Activated T-helper 1 cell treated with anti-CD3 and anti-CD28 coated beads, Interleukin-2, amount 50 U/mL, for 16 hours (primary cell): ENCODE measurements at places on chromosomes 11 and 22.

DNA sequence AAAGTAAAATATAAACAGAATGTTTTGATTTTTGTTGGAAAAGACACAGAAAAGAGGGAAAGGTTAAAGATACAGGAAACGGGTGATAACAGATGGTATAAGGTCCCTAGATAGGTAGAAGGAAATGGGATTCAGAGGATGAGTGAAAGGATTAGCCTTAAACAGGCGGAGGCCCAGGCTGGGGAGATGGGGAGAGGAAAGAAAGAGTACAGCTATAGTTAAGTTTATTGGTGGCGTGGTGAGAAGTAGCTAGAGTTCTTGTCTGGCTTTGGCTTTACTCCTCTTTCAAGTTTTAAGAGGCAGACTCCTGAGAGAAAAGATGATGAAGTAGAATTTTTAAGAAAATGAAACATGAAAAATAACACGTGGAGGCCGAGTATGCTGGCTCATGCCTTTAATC lies 13.7 kb downstream of the ZBTB44 start:
- no peak for DNase-seq

DNA sequence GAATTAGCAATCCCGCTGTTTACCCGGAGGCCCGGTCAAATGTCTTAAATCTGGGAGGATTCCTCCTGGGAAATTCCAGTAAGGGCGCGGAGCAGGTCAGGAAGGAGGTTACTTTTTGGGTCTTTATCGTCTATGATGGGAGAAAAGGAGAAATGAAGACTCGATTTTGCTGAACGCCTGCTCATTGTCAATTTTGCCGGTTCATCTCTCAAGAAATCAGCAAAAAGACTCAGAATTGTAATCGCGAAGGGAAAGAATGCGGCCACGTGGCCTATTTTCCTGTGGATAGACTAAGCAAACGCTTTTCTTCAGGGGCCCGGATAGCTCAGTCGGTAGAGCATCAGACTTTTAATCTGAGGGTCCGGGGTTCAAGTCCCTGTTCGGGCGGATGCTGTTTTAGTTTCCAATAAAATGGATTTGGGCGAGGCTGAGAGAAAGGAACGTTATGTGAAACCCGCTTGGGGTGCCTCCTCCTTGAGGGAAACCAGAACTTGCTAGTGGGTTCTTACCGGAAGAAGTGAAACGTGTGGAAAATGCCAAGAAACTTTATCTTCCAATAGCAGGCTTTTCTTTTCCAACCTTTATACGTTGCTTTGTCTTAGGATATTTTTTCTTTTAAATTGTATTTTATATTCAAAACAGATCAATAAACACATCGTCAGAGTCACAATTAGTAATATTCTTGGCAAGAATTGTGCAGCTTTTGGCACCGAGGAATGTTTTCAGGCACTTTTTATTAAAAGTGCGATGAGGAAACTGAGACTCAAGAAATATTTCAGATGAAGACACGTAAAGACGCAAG lies 45.0 kb downstream of the OR4D9 start:
- peak; percentile 39 for DNase-seq

DNA sequence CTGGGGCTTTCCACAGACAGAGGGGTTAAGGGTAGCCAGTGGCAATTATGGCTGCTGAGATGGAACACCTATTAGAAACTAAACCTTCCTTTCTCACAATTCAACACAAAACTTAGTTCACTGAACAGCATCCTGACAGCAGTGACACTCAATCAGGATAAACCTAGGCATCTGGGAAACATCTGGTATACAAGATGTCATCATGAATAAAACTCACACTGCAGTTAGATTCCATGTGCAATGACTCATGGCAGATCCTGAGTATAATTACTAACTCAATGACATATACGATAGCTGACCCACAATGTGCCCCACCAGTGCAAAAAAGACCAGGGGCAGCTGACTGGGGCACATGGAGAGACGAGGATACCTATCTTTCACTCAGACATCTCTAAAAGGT lies 17.7 kb downstream of the RBFOX2 start:
- DNase-seq: no peak

- no peak for DNase-seq
These were observed 74.1 kb downstream of the PHF21B start for GRCh38 chr22:44935724-44936123.

DNA sequence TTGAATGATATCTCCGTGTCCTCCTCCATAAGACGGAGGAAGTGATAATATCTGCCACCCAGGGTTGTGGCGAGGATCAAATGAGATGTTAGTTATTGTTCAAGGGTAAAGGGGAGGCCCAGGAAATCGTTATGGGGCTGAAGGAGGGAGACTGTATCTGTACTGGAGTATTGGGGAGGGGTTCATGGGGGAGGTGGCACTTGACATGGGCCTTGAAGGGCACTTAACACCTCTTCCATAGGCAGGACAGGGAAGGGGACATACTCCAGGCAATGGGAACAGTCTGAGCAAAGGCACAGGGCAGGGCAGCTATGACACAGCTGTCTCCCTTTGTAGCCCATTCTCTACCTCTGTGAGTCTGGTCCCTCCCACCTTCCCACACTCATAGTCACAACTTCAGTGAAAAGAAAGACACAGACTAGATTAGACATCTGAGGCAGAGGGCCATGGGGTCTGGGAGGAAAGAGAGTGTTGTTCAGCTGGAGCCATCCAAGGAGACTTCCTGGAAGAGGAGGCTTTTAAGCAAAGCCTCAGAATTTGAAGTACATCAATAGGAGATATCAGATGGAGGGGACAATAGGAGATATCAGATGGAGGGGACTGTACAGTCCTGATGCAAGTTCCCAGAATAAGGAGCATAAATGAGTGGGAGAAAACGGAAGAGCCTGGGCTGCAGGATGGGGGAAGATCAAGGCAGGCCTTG lies 15.8 kb upstream of the DGKZ start:
- no peak for DNase-seq

DNA sequence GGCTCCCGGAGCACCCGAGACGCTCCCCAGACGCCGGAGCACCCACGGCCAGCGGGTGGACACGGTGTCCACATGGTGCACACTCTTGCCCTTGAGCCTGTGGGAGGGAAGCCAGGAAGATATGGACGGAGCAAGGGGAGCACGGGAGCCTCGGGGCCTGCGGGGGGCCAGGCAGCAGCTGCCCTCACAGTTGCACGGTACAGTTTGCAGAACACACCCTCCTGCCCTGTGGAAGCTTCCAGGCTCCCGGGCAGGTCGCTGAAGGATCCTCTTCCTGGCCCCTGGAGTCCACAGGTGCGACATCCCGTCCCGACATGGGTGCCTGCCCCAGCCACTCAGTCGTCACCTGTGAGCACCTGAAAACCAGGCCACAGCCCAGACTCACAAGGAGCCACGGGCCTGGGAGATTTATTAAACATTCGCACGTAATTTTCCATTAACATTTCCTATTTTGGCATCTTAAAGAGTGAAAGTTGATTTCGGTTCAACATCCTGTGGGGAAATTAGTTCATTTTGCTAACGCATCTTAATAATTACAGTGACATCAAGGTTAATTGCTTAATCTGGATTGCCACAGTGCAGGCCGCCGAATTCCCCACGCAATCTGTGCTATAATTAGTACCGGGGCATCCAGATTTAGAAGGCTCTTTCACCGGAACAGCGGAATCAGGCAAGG lies 253.3 kb downstream of the BRD1 start:
- no peak for DNase-seq

DNA sequence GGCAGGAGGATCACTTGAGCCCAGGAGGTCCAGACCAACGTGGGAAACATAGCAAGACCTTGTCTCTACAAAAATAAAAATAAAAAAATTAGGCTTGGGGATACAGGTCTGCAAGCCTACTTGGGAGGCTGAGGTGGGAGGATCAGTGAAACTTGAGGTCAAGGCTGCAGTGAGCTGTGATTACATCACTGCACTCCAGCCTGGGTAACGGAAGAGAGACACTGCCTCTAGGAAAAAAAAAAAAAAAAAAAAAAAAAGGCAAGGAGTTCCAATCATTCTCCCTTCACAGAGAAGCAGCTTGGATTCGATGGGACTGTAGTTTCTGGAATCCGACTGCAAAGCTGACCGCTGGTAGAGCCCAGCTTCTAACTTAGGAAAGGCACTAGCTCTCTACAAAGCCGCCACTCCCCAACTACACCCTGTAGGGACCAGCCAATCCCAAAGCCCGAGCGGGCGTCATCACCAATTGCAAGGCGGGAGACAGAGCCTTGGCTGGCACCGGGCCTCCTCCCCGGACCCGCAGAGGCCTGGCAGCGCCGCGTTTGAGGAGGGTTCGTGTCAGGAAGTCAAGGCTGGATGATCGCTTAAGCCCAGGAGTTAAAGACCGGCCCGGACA lies 716 bp upstream of the DDB2 start:
- peak; percentile 64 for DNase-seq

- DNase-seq: no peak
These were observed 358.3 kb upstream of the CTSC start for GRCh38 chr11:88695689-88696414.

DNA sequence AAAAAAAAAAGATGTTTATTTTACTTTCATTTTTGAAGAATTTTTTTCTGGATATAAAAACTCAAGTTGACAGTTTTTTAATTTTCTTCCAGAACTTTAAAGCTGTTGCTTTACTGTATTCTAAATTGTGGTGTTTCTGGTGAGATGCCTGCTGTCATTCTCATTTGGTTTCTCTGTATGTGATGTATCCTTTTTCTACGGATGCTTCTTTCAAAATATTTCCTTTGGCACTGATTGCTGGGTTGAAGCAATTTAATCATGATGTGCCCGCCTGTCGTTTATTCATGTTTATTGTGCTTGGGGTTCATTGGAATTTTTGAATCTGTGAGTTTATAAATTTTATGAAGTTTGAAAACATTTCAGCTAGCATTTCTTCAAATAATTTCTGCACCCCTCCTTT lies 29.4 kb upstream of the CTSD start:
- DNase-seq: no peak

GRCh38 chr11:117327567-117328374 lies at the start of gene CEP164:
Gene CEP164 (plus strand): TSS chr11:117327854. CDS start chr11:117338587, 10,733 bp downstream.
- DNase-seq: peak; percentile 87

DNA sequence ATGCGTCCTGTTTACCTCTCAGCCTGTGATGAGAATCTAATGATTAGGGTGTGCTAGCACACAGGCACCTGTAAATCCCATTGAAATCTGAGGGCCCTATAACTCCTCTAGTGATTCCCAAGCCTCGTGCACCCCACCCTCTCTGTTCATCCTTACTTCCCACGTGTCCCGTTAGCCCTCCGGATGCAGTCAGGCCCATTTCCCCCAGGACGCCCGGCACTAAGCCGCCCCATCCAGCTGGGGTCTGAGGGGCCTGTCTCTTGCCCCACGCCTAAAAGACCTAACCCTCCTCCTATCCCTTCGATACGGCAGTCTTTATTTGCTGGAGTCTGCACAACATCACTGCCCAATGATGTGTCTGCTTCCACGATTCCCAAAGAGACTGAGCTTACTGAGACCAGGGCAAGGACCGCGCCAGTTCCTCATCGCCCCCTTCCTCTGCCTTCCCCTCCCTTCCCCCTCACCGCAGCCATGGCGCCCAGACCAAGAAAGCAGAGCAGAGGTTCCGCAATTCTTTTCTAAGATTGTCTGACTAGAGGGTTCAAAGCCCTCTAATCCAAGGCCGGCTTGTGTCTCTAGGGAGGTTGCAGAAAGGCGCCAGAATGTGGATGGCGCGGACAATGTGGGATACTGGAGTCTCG lies 1.1 kb upstream of the FADS2 start:
- DNase-seq: no peak

GRCh38 chr11:72816404-72816990 lies 2.3 kb downstream of the ATG16L2 start:
- DNase-seq: no peak

- DNase-seq: no peak
These were observed 2.8 kb downstream of the ZBTB16 start for GRCh38 chr11:114062272-114062671.

DNA sequence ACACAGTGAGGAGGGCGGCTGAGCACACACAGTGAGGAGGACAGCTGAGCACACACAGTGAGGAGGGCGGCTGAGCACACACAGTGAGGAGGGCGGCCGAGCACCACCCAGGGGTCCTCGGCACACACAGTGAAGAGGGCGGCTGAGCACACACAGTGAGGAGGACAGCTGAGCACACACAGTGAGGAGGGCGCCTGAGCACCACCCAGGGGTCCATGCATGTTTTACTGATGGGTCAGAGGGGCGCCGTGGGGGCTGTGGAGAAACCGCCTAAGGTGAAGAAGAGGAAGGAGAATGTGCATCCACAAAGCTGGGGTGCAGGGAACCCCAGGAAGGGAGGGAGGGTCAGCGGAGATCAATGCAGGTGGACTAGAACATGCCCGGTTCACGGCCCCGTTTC lies 461.8 kb downstream of the BRD1 start:
- DNase-seq: no peak

GRCh38 chr22:20987375-20987774 lies 5.3 kb downstream of the LZTR1 start:
- DNase-seq: no peak

DNA sequence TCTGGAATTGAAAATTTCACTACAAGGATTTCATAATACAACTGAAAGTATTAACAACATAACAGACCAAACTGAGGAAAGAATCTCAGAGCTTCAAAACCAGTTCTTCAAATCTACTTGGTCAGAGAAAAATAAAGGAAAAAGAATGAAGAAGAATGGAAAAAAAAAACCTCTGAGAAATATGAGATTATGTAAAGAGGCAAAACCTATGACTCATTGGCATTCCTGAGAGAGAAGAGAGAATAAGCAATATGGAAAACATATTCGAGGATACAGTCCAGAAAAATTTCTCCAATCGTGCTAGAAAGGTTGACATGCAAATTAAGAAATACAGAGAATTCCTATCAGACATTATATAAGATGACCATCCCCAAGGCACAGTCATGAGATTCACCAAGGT lies 23.4 kb upstream of the GPR83 start:
- no peak for DNase-seq

DNA sequence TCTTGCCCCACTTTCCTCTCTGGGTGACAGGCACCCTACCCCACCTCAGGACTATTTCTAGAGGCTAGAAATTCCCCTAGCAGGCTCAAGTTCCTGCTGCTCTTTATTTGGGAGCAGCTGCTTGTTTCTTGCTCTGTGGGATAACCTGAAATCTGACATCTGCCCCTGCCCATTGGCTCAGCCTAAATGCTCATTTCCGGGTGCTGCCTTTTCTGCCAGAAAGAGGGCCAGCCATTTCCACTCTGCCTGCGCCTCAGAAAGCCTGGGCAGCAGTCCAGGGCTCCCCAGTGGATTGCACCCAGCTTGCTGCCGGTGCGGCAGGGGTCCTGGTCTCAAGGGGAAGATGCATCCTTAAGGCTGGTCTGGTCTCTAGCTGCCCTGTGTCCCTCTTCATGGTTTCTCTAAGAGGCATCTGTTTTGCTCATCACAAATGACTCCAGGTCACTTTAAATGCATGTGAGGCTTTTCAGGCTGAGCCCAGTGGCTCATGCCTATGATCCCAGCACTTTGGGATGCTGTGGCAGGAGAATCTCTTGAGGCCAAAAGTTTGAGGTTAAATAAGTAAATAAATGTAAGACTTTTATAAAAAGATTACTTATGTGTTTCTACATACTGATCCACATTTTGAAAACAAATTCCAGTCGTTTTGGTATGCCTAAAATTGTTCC lies 10.3 kb upstream of the PNPLA5 start:
- DNase-seq: no peak
